ENCODE measurements at places on chromosomes 5 and 9. TPM values are rescaled to one million over a fixed set of nuclear protein-coding genes. Genes with fewer than 3 reads are reported as not detected.

The SLC28A3 gene
- 0.43 TPM for total RNA-seq

The ZNF879 gene
- total RNA-seq: 5.6 TPM

DNA sequence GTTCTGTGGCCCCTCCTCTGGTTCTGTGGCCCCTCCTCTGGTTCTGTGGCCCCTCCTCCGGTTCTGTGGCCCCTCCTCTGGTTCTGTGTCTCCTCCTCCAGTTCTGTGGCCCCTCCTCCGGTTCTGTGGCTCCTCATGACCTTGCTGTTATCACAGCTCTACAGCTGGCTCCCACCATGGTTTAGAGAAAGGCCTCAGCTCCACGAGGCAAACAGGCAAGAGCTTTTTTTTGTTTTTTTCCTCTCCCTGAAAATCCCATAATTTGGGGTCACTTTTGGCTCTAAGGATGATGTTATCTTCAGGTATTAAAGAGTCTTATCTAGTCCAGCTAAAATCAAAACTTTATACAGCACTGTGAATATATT, 31.8 kb downstream of the C5orf15 start:
- DNase-seq: no peak

- peak; percentile 88 for DNase-seq
Measured at GRCh38 chr5:125232779-125233230, 486.4 kb upstream of the ZNF608 start.

- DNase-seq: peak; percentile 27
Measured at GRCh38 chr5:91928754-91929521, 545.8 kb upstream of the ARRDC3 start.

GRCh38 chr5:12870872-12871539, 966.8 kb upstream of the CTNND2 start:
- DNase-seq: no peak

The SLCO6A1 gene
- total RNA-seq: under 0.01 TPM

DNA sequence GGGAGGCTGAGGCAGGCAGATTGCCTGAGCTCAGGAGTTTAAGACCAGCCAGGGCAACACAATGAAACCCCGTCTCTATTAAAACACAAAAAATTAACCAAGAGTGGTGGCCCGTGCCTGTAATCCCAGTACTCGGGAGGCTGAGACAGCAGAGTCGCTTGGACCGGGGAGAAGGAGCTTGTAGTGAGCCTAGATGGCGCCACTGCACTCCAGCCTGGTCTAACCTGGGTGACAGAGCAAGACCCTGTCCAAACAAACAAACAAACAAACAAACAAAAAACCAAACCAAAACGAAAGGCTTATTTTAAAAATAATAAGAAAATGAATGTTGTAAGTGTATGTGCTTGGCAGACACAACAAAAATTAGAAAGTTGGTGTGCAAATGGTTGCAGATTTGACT, 536.3 kb upstream of the PTPRD start:
- DNase-seq: no peak

The SEMA4D gene
- 1.6 TPM for total RNA-seq

The SHROOM1 gene
- total RNA-seq: 6.5 TPM

- no peak for DNase-seq
Measured at GRCh38 chr5:83281658-83282057, 189.9 kb upstream of the VCAN start.

The MARCOL gene
- total RNA-seq: not detected

The SOX30 gene
- total RNA-seq: not detected

The LRRC19 gene
- total RNA-seq: not detected

DNA sequence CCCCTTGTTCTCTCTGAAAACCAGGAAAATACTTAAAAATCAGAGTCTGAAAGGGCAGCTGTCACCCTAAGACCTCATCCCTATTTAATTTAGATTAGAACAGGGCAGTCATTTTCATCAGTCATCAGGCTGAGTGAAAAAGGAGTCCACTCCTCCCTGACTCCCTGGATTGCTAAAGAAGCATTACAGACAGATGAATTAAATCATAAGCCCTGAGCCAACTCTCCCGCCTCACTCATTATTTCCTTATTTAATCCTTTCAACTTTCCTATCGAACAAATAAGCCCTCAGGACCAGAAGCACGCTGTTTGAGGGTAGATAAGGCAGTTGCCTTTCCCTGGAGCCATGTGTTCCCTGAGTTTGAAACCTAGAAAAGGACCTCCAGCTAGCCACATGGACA, 201.9 kb upstream of the ANKRD55 start:
- no peak for DNase-seq

DNA sequence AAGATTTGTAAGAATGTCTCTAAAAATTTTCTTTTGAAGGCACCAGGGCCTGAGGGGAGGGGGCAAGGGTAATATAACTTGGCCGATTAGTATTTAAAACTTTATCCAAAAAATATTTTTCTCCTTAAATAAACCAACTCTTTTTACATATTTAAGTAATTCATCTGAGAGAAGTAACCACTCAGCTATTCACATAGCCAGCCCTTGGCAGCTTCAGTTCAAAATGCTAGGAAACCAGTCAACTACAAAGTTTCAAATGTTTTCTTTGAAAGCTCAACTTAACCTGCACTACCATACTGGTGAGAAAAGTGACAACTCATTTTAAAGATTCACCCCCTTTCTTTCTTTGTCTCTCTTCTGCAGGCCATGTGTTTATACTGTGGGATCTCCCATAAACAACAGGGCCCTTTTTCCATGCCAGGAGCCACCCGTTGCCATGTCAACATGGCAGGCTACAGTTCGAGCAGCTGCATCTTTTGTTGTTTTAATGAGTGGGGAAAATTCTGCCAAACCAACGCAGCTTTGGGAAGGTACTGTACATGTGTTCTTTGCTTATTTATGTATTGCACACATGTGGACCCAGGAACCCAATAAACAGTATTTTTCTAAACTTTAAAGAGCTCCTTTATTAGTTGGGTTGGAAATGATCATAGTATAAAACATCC, 46.3 kb downstream of the AOPEP start:
- DNase-seq: peak; percentile 34

DNA sequence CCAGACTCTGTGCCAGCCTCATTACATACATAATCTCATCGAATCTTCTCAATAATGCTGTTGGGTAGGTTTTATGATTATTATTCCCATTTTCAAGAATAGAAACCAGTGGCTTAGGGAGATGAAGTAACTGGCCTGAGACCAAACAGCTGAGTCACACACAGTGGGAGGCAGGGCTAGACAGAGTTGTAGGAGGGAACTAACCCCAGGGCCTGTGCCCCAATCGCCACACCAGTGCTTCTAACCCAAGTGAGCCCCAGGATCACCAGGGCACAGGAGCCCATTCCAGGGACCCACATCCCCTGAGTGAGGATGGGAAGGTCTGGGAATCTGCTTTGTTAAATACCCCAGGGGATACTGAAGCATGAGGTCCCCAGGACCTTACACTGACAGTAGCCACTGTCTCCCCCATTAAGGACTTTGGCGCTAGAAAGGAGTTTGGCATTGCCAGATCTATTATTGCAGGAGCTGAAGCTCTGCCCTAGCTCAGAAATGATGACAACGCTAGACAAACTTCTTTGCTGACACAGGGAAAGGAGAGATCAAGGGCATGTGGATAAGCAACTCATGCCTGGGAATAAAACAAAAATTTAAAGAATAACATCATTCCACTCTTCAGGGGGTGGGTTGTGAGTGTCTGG, 63.8 kb upstream of the PPARGC1B start:
- peak; percentile 28 for DNase-seq

- DNase-seq: peak; percentile 47
Measured at GRCh38 chr9:127558581-127559246, 53.4 kb upstream of the STXBP1 start.

GRCh38 chr5:41465493-41466171, 44.8 kb downstream of the PLCXD3 start:
- DNase-seq: no peak

GRCh38 chr5:103466495-103466894, 96.1 kb downstream of the NUDT12 start:
- DNase-seq: peak; percentile 28

DNA sequence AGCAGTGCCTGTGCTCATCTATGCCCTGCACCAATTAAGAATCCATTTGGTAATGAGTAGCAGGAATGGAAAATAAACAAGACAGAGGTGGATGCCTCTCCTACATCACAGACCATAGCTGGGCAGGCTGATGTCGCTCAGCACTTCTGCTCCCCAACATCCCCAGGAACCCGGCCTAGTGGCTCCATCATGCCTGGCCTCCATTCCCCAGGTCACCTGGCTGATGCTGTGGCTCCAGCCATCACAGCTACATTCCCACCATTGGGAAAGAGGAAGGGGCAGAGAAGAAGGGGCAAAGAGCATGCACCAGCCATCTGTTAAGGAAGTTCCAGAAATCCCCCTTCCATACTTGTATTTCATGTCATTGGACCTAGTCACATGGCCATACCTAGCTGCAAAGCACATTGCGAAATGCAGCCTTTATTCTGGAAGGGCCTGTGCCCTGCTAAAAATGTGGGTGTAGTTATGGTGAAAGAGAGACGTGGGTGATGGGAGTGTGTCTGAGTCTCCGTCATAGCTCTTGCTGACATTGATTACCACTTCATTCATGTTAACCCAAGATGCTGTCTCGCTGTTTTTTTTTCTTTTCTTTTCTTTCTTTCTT, 86.1 kb upstream of the ADAMTS2 start:
- no peak for DNase-seq

DNA sequence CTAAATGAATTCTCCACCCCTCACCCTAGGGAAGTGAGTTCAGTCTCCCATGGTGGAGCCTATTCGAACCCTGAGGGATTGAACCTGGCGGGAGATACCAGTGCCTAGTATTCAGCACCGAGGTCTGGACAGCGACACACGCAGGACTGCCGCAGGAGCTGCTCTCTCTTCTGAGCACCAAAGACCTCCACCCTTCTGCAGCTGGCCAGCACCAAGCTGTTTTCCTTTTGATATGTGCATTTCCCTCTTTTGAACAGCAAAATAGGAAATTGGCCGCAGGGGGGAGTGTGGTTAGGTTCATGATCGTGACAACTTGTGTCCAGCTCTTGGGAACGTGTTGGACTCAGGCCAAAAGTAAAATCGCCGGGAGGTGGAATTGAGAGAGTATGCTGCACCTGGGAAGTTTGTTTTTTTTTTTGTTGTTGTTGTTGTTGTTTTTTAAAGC, 1.2 kb upstream of the PCSK1 start:
- peak; percentile 72 for DNase-seq

- DNase-seq: peak; percentile 83
Measured at GRCh38 chr9:91825422-91825821, 124.6 kb downstream of the ROR2 start.

- DNase-seq: no peak
Measured at GRCh38 chr5:27377626-27378025, 339.2 kb upstream of the CDH9 start.

The C9 gene
- total RNA-seq: not detected

The PIP5KL1 gene
- total RNA-seq: 2.6 TPM

DNA sequence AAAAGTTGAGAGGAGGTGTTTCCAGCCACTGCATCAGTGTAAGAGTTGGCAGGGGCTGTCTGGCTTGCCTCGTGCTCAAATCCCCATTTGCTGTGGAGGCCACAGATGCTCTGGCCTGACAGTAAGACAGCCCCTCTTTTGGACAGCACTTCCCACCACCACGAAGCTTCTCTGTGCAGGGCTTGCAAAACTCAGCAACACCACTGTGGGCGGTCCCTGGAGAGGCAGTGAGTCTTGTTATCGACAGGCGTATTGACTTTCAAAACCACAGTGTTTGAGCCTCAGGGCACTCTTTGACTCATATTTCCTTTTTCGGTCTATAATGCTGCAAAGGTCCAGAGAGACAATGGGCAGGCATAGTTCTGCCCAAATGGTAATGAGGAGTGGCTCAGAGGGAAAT, 539.5 kb downstream of the EBF1 start:
- DNase-seq: no peak

DNA sequence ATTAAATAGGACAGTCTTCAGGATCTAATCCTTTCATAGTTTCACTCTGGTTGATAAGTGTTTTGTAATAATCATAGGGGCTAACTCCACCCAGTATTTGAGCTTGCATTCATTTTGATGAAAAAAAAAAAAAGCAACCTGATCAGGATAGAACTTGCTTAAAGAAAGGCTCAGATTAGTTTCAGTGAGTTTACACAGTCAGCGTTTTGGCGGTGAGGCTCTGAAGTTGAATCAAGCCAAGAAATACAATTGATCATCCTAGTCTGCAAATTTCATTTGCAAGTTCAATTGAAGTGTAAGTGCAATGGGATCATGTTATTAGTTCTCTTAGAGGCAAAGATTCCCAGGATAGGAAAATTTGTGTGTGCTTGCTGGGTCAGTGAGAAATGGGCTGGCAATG, 159.7 kb upstream of the ELL2 start:
- no peak for DNase-seq

DNA sequence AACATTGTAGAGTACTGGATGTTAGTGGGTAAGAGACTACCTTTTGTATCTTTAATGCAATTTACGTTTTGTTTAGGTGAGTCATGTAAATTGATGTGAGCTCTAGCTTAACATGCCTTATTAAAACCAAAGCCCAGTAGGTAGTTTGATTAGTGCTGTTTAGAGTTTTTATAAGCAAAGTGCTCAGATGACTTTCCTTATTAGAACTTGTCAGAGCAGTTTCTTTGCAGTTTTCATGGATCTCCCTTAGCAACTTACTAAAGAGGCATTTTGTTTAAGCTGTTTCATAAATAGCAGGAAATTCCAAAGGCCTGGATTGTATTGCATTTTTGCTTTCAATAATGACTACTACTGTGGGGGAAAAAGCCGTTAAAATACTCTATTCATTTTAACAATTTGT, 14.5 kb downstream of the ZSWIM6 start:
- DNase-seq: peak; percentile 46

The KIF27 gene
- total RNA-seq: 2.9 TPM

DNA sequence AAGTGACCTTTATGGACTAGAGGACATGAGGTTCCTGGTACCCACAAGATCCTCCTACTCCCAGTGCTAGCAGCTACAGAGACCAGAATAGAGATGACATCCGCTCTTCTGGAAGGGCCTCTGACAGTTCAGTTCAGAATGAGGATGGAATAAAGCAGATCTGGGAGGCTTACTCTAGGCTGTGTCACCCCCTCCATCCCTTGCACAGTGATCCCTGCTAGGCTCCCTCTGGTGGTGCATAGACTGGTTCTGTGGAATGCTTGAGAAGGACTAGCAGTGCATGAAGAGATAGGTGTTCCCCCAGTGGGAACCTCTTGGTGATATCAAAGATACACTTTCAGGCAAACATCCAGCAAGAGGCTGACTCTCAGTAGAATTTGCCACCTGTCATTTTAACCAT, 83.0 kb downstream of the NPR3 start:
- peak; percentile 16 for DNase-seq

- DNase-seq: peak; percentile 47
Measured at GRCh38 chr9:447230-448025, 232.8 kb downstream of the DOCK8 start.

DNA sequence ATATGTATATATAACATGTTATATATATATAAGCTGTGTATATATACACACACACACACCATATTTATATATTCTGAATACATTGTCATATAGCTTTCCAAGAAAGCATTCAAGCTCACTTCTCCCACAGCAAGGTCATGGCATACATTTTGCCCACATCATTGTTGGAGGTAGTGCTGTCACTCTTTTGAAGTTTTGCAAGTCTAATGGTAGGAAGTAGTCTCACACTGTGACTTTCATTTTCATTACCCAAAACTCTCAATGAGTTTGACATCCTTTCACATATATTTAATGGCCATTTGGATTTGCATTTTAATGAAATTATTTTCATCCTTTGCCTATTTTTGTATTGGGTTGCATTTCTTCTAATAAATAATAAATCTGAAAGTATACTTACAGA, 59.8 kb upstream of the COX7C start:
- no peak for DNase-seq

The DEPDC1B gene
- total RNA-seq: 5.2 TPM

The TAL2 gene
- total RNA-seq: not detected

The SLC36A3 gene
- total RNA-seq: not detected

- DNase-seq: peak; percentile 54
Measured at GRCh38 chr5:111755942-111756381, 1.0 kb downstream of the NREP start.

- DNase-seq: no peak
Measured at GRCh38 chr5:132812123-132812765, 858 bp upstream of the SOWAHA start.

Measured in fibroblast of villous mesenchyme (primary cell).